Osteoblast (primary cell): ENCODE measurements at places on chromosomes 7 and 10. TPM values are rescaled to one million over a fixed set of nuclear protein-coding genes. Genes with fewer than 3 reads are reported as not detected.

Gene NRP1
- total RNA-seq, result 173 and 200 TPM in 2 replicates

DNA sequence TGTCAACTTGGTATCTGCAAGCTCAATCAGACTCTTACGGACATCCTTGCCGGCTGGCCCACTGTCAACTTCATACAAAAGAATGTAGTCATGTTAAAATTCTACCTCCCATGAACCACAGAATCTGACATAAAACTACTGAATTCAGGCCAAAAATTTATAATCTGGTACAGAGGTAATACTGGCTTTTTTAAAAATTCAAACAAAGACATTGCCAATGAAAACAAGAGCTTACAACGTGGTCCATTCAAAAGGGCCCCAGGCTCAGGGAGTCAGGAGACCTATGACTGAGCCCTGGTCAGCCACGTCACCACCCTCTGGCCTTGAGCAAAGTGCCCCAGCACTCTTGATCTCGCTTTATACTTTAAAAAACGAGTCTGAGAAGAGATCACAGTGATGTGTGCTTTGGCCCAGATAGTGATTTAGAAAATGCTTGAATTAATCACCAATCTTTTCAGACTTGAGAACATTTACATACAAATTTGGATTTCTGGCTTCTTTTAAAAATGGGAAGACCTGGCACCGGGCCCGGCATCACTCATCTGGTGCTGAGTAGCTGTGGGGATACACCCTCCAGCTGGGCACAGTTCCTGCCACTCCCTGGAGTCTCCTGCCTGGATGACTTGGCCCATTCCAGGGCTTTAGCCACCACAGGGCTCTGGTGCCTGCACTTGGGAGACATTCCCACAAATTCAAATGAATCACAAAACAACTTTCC is 94.1 kb downstream of the PIP4K2A start:
- peak; percentile 95 for DNase-seq

GRCh38 chr10:24153031-24153430 is 55.9 kb upstream of the KIAA1217 start:
- DNase-seq, result no peak

Gene OR2A42
- under 0.01 TPM in 1 of 2 replicates, not detected in the other for total RNA-seq

DNA sequence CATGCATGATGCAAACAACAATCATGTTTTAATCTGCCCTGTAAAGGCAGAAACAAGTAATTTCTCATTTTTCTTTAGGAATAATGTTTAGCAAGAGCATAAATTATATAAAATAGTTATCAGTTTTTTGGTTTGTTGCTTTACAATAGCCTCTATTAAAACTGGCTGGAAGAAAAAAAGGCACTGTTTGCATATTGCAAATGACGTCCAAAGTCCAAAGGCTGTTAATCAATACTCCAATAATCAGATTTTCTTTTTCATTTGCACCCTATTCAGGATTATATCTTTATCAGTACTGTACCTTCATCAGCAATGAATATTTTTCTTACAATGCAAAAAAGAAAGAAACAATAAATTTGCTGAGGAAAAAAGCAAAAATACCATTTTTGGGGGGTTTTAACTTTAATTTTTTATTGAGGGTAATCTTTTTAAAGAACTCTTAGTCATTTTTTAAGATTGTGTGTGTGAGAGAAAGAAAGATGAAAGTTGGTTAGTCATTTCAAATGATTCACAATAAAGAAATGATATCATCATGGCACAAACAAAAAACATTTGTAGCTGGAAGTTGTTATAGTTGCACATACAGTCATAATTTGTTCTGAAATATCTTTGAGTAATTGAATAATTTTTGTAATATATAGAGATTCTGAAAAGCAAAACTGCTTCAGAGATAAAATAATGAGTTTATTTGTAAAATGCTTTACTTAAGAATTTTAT is 44.4 kb upstream of the AKR1C2 start:
- DNase-seq, result peak; percentile 91
